ENCODE measurements at places on chromosomes 11 and 22.

DNA sequence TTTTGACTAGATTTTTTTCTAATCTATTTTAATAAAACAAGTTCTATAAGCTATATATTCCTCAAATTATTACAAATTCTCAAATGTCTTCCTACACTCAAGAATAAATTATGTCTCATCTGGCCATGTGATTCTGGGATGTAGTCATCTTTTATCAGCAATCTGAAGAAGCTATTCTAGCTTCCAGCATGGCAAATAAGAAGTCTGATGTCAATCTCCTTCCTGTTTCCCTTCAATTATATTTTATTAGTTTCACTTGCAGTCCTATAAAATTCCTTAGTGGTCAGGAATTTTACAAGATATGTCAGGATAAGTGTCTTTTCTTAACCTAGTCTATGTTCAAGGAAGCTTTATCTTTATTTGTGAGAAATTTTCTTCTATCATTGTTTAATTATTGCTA, 10.4 kb upstream of the ANO3 start:
- no peak for DNase-seq

- no peak for DNase-seq
These were observed 34.5 kb upstream of the RAPSN start for GRCh38 chr11:47483457-47483856.

GRCh38 chr11:117314840-117315239, 1.2 kb downstream of the BACE1 start:
- DNase-seq, result no peak

- DNase-seq, result no peak
These were observed 13.9 kb upstream of the PAK1 start for GRCh38 chr11:77487790-77488189.

DNA sequence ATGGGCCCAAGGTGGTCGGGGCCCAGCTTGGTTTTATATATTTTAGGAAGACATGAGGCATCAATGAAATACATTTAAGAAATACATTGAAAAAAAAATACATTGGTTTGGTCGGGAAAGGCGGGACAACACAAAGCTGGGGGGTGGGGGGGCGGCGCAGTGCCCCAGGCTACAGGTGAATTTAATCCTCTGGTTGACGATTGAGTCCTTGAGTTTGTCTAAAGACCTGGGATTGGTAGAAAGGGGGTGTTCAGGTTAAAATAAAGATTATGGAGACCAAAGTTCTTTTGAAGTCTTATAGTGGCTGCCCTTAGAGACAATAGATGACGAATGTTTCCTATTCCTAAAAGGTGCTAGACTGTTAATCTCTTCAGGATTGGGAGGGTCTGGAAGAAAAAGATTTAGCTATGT, 3.1 kb downstream of the IFITM1 start:
- no peak for DNase-seq

DNA sequence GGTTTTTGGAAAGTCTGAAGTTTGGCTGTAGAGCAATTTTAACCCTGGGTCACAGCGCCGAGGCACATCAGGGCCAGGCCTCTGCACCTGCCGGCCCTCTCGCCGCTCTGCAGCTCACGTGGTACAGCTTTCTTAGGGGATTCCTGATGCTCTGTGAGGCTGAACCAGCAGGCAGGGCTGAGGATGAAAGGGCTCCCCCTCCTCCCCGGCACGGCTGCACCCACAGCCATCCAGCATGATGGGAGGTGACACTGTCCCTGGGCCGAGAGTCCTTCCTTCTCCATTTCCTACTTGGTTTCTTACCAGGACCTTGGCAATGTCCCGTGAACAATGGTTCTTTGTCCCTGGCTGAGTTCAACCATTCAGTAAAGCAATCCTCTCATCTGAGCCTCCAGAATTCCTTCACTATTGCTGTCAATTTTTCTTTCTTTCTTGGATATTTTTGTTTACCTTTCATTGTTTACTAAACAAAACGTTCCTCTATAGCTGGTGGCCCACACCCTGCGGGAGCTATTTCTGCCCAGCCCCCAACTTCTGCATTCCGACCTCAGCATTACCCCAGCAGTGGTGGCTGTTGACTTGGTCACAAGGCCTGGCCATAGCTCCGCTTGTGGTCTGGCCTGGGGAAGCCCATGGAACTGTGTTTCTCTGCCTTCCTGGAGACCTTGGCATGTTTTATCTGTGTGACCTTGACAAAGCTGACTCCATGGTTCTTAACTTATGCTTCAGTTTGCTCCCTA, 172.8 kb upstream of the B3GAT1 start:
- no peak for DNase-seq

DNA sequence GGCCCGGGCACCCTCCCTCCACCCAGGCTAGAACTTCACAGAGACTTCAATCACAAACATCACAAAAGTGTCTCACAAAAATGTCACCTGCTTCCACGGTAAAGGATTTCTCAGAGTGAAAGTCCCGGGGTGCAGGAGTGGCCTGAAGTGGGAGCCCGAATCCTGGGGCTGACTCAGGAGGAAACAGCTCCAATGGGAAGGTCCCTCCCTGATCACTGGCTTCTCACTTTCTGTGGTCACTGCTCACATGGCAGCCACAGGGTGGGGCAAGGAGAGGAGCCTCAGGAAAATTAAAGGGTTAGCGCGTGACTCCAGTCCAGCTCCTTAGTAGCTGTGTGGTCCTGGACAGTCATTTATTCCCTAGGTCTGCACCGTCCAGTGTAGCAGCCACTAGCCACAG, 564.5 kb upstream of the B3GAT1 start:
- DNase-seq, result no peak

GRCh38 chr11:126416542-126417090, 61.1 kb downstream of the ST3GAL4 start:
- DNase-seq, result peak; percentile 88

DNA sequence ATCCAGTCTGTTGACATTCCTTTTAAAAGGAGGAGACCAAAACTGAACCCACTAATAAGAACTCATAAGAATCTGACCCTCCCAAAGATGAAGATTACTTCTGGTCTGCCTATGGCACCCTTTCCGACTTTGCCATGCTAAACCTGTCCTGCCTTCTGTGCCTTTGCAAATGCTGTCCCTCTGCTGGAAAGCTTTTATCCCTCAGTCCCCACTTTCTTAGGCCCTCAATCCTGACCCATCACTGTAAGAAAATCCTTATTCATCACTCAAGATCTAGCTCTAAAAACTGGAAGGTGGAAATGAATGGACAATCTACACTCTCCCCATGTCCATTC, 10.4 kb downstream of the MPZL3 start:
- DNase-seq, result no peak

DNA sequence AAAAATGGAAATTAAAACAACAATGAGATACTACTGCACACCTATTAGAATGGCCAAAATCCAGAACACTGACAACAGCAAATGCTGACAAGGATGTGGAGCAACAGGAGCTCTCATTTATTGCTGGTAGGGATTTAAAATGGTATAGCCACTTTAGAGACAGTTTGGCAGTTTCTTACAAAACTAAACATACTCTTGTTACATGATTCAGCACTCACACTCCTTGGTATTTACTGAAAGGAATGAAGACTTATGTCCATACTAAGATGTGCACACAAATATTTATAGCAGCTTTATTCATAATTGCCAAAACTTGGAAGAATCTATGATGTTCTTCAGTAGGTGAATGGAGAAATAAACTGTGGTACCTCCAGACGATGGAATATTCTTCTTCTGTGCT, 40.8 kb downstream of the PGM2L1 start:
- DNase-seq, result no peak
